ENCODE measurements at places on chromosomes 4 and X.

DNA sequence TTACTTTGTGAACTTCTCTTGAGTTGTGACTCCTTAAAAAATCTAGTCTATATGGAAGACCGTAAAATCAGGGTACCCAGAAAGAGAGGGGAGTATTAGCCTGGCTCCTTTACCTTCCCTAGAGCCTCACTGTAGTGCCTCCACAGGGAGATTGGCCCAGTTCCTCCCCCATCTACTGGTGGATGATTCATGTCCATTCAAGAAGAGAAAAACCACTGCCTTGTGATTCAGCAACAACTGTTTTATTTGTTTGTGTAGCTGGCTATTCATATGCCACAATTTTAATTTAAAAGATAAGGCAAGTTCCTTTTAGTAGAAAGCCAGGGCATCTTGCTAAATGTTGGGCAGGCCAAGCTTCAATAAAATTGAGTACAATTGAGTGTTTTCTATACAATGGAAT lies 221.8 kb upstream of the KCNIP4 start:
- no peak for DNase-seq

GRCh38 chr4:133801883-133802282 lies 399.7 kb downstream of the PABPC4L start:
- no peak for DNase-seq

- DNase-seq: no peak
Observed at GRCh38 chr4:147831551-147832171, 99.8 kb downstream of the ARHGAP10 start.

DNA sequence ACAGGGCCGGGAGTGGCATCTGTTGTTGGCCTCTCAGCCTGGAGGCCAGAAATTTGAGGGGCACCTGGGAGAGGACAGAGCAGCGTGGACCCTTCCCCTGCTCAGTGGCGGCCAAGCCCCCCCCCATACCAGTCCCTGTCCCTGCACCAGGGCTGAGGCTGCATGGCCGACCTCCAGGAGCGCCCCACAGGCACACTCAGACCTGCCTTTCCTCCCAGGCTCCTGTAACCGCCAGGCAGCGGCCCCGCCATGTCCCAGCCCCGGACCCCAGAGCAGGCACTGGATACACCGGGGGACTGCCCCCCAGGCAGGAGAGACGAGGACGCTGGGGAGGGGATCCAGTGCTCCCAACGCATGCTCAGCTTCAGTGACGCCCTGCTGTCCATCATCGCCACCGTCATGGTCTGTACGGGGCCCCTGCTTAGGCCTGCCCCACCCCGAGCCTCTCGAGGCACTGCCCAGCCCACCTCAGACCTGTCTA lies 15.3 kb downstream of the TMEM175 start:
- no peak for DNase-seq

DNA sequence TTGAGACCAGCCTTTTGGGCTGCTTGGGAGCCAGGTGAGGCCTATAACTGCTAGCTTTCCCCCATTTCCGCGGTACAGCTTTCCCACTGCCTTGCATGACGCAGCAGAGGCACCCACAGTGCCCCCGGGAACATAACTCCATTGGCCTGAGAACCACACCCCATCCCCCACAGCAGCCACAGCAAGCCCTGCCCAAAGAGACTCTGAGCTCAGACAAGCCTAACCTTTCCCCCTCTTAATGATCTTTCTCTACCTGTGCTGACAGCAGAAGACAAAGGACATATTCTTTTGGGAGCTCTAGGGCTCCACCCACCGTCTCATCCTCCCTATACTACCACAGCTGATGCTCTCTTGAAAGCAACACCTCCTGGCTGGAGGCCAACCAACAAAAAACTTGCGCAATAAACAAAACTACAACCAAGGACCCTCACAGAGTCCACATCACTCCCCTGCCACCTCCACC lies 114.8 kb downstream of the FANCB start:
- DNase-seq: no peak

Data from stimulated activated CD4-positive, alpha-beta T cell treated with anti-CD3 and anti-CD28 coated beads, Interleukin-12 subunit alpha, Interleukin-12 subunit beta, amount 100 ng/mL, for 24 hours (primary cell).